ENCODE measurements at places on chromosomes 6 and 20.

DNA sequence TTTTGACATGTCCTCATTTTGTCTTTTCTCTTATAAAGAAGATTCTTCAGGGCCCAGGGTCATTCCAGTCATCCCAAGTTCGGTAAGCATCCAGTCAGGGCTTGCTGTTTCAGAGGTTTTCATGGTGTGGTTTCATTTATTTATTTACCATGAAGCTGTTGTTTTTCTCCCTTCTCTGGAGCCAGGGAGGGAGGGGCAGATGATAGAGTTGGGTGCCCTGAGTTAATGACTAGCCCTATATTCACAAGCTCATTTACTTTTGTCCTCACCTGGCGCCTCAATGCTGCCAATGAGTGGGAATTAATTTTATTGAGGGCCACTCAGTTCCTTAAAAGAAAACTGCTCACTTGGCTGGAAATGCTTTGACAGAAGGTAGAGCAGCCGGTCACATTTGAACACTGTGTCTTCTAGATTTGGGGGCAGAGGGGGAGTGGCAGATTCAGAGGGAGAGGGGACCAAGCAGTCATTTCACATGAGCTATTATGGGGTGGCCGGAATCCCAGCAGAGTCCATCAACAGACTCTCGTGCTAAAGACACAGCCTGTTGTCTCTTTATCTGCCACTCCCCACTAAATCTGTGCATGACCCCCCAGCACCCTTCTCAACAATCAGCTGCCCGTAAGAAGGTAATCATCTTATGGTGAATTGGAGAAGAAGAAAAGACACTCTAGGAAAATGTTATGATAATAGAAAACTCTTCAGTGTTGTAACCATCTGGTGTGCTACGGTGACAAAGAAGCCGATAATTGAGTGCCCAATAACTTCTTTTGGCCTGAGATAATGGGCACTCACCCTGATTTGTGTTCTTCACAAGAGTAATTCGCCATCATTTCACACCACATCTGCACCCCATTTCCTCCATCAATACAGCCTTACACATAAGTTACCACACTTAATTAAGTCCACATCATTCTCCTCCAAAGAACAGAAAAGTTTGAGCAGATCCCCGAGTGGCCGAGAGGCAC, 573.5 kb upstream of the JAG1 start:
- no peak for DNase-seq

DNA sequence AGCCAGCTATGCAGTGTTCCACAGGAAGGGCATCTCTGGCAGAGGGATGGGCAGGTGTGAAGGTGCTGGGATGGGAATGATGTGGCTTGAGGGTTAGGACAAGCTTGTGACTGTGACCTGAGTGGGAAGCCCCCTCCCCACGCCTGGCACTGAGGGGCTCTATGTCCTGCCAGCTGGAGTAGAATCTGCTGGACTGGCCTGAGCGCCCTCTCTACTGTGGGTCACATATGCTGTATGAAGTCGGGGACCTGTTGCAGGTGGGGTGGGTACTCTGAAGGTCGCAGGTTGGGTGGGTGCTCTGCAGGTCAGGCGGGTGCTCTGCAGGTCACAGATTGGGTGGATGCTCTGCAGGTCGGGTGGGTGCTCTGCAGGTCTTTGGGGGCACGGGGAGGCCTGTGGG, 20.3 kb downstream of the KCNG1 start:
- no peak for DNase-seq

DNA sequence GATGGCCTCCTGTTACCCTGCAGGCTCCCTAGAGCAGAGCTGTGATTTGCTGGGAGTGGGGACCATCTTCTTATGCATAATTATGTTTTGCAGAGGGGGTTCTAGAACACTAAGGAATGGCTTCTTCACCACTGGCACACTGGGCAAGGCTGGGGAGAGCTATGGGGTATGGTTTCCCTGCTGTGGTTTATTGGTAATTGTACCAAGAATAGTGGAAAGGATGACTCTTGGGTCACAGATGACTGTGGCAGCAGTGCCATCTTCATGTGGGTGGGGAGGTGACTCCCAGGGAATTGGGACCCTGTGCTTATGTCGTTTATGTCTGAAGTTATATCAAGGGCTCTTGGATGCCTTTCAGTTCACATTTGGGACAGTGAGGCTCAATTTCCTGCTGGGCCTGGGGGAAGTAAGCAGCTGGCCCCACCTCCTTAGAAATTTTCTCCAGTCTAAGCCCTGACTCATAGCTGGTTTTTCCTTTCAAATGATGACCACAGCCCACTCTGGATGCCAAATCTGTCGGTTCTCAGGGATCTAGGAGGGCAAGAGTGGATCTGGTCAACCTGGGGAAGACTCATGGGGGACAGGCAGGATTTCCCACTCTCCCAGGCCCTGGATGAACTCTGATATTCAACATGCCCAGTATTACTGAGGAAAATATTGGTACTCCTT, 230.8 kb downstream of the LRFN2 start:
- DNase-seq: no peak

DNA sequence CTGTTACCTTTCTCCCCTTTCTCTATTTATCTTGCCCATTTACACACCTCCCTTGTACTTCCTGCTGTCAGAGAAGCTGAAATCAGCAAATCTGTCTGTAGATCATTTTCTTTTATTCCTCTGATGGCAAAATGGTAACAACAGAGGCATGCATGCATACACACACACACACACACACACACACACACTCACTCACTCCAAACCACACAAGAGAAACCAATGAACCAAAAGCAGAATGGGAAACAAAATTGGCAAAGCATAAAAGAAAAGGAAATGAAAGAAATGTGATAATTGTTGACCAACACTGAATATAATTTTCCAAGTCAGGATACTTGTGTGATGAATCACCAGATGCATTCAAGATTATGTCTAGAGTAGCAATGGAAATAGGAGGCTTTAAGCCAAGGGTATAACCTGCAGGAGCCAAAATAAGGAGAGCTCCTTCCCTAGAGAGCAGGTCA, 172.4 kb downstream of the PLCB4 start:
- no peak for DNase-seq

DNA sequence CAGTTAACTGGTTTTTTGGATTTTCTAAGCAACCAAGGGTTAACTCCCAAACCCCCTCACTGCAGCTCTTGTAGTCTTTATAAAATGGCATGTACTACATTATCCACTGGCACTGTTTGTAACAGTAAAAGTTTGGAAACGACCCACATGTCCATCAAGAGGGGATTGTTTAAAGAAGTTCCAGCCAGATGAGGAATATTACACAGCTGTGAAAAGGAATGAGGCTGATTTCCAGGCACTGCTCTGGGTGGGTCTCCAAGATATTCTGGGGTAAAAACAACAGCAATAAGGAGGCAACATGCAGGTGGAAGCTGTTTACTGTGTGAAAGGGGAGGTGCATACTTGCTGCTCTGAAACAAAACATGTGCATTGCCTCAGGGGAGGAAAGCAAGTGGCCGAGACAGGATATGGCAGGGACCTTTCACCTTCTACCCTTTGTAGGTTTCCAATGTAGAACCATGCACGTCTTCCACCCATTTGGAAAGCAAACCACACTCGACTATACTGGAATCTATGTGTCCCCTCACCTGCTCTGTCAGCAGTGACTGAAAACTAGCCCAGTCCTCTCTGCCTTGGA, 51.9 kb downstream of the GRM4 start:
- DNase-seq: no peak

- no peak for DNase-seq
Measured at GRCh38 chr6:114564302-114564933, 221.6 kb upstream of the HS3ST5 start.

GRCh38 chr20:17467120-17467655, 64.0 kb downstream of the BFSP1 start:
- DNase-seq: no peak

- DNase-seq: peak; percentile 21
Measured at GRCh38 chr6:44073612-44074438, 53.4 kb downstream of the MRPL14 start.

GRCh38 chr6:154441995-154442310, 68.5 kb downstream of the CNKSR3 start:
- DNase-seq: no peak

DNA sequence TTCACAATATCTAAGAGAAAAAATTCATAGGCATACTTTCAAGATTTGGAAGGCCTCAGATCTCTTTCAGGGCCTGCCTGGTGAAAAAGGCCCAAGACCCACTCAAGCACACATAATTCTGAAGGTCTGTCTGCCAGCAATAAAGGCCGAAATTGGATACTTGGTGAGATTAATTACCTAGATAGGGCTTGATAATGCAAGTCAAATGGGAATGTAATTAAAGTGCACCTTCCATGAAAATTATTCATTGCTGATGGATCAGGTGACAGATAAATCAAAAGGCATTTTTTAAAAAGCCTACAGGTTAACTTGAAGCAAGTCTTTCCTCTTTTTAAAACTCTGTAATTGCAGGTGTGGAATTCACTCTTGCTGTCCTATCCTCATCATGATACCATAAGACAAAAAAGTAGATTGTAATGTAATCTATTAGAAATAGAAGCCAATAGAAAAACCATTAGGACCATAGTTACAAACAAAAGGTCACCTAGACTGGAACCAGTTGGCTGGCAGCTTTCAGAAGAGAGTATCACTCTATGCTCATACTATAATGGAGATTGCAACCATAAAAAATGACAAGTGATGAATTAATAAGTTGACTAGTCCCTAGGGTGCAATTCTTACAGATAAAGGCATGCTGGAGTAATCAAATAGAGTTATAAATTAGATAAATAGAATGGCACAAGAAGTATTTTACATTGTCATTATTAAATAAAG, 77.3 kb downstream of the EPHA7 start:
- no peak for DNase-seq
